Tibial artery (tissue), 4 donors: ENCODE measurements at places on chromosomes 5 and 9.

- no peak overlapping the region for H3K4me3 ChIP-seq
- no peak overlapping the region for H3K27ac ChIP-seq
- H3K27me3 ChIP-seq = no peaks in the 10 kb centered on the region
- peaks cover 22% of the 10 kb centered on the region for H3K4me1 ChIP-seq
- DNase-seq = no peak
Observed at GRCh38 chr5:108193021-108193795, 188.7 kb downstream of the FBXL17 start.

DNA sequence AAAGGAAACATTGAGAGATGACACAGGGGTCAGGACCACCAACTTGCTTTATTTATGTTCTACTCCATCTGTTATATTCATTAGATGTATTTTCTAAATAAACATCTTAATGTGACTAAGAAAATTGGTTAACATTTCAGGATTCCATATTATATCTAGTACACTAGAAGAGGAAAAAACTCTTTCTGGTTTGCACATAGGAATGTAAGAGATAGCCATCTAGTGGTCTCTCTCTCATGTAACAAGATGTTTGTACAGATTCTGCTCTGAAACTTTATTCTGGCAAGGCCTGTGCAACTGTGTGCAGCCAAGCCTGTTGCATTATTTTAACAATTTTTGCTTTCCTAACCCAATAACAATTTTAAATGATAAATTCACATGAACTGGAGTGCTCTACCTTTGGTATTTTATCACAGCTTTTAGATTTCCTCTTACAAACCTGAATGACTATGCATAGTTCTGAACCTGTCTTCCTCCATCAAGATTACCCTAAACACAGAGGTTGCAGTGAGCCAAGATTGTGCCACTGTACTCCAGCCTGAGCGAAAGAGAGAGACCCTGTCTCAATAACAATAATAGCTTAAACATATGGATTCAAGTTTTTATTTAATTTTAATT, 148.2 kb downstream of the GIN1 start:
- H3K4me1 ChIP-seq = peaks cover 13% of the 10 kb centered on the region
- H3K4me3 ChIP-seq = no peak overlapping the region
- H3K27ac ChIP-seq = no peak overlapping the region

DNA sequence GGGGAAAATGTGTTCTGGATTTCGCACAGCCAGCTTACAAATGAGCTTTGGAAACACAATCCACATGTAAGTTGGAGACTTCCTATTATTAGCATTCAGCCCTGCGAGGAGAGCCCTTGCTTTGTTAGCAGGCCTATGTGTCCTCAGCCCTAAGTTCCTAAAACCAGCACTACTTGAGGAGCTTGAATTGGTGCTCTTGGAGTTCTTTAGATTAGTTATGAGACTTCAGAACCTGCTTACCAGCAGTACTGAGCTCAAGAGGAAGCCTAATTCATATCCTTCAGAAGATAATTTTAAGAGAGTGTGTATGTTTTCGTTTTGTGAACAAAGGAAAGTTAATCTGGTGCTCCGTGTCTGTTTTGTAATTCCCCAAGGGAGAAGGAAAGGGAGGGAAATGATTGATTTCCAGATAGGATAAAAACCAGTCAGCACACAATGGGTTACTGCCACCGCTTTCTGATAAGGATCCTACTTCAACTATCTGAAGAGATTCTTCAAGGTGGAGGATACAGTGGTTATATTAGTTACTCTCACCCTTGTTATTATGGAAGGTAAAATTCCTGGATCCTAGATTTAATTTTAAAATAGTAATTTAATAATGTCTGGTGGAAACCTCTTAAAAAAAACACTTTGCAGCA, 35.2 kb downstream of the PIK3R1 start:
- no peaks in the 10 kb centered on the region for H3K27me3 ChIP-seq
- no peak for DNase-seq
- no peak overlapping the region for H3K4me3 ChIP-seq
- no peaks in the 10 kb centered on the region for H3K4me1 ChIP-seq
- no peaks in the 10 kb centered on the region for H3K36me3 ChIP-seq
- H3K27ac ChIP-seq = peak overlapping the region; percentile 69

DNA sequence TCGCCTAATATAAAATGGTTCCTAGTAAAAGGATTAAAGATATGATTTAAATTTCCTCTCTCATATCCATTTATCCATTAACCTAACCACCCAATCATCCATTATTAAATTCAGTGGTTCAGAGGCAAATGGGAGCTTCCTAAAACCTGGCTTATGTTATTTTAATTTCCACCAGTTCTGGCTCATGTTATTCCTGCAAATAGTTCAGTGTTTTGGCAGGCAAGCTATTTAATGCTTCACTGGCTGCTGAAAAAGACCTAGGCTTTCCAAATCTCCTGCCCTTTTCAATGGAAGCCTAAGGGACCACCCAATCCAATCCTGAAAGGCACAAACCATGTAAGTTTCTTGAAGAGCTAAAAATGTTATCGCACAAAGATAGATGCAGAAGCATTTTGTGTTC, 52.3 kb downstream of the POC5 start:
- H3K27me3 ChIP-seq = no peaks in the 10 kb centered on the region
- H3K36me3 ChIP-seq = no peaks in the 10 kb centered on the region
- no peak overlapping the region for H3K27ac ChIP-seq
- no peaks in the 10 kb centered on the region for H3K4me1 ChIP-seq
- no peak overlapping the region for H3K4me3 ChIP-seq

DNA sequence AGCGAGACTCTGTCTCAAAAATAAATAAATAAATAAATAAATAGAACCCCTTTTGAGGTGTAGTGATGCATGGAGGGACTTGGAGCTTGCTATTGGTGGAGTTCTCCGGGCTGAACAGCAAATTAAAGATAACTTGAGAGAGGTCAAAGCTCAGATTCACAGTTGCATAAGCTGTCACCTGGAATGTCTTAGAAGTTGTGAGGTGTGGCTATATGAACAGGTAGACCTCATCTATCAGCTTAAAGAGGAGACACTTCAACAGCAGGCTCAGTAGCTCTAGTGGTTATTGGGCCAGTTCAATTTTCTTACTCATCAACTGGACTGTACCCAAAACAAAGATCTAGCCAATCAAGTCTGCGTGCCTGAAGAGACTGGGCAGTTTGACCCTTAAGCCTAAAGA, 11.7 kb upstream of the STING1 start:
- H3K4me1 ChIP-seq = peaks cover 5% of the 10 kb centered on the region
- no peaks in the 10 kb centered on the region for H3K36me3 ChIP-seq
- no peaks in the 10 kb centered on the region for H3K27me3 ChIP-seq
- H3K27ac ChIP-seq = no peak overlapping the region

- DNase-seq = no peak
- H3K4me1 ChIP-seq = peaks cover 24% of the 10 kb centered on the region
- H3K36me3 ChIP-seq = no peaks in the 10 kb centered on the region
- H3K27me3 ChIP-seq = peaks cover 5% of the 10 kb centered on the region
Observed at GRCh38 chr9:134614256-134614655, 27.3 kb upstream of the COL5A1 start.

GRCh38 chr5:127909066-127909465, 174.5 kb upstream of the SLC12A2 start:
- H3K36me3 ChIP-seq = no peaks in the 10 kb centered on the region
- no peak overlapping the region for H3K4me3 ChIP-seq
- H3K27me3 ChIP-seq = no peaks in the 10 kb centered on the region

DNA sequence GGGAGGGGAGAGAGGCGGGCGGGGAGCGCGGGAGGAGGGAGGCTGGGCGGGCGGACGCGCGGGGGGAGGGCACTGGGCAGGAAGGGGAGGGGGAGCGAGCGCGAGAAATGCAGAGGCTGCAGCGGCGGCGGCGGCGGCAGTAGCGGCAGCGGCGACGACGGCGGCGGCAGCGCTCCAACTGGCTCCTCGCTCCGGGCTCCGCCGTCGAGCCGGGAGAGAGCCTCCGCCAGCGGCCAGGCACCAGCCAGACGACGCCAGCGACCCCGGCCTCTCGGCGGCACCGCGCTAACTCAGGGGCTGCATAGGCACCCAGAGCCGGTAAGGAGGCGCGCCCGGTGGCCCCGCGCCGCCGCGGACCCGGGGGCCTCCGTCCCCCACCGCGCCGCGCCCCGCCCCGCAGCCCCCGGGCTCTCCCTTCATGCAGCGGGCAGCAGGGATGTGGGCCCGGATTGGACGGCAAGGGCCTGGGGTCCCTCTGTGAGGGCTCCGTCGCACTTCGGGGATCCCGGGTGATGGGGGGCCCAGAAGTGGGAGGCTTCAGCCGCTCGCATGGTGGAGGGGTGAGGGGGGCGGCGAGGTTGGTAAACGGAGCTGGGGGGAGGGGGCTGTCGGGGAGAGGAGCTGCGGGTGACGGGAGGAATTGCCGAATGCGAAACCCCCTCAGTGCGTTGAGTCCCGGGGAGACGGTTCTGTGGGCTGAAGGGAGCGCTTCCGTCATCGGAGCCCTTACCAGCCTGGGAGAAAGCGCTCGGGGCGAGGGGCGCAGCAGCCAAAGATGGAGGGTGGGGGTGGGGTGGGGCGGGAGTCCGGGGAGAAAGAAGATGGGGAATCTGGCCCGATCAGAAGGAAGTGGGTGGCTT, at the start of gene BASP1:
BASP1 (plus strand) TSS at position 139 of the 860 bp plus-strand sequence. CDS start 57,586 bp downstream, outside the sequence.
- H3K4me3 ChIP-seq = peak within 1 kb of the TSS; percentile 76
- no peaks in the 10 kb centered on the region for H3K36me3 ChIP-seq
- no peaks in the 10 kb centered on the region for H3K4me1 ChIP-seq
- H3K27me3 ChIP-seq = no peaks in the 10 kb centered on the region
- DNase-seq = peak; percentile 69
- peak within 1 kb of the TSS; percentile 84 for H3K27ac ChIP-seq

GRCh38 chr9:99561961-99562565, 259.6 kb upstream of the NR4A3 start:
- H3K36me3 ChIP-seq = no peaks in the 10 kb centered on the region
- H3K27ac ChIP-seq = no peak overlapping the region
- DNase-seq = no peak
- no peaks in the 10 kb centered on the region for H3K27me3 ChIP-seq
- H3K4me1 ChIP-seq = peaks cover 4% of the 10 kb centered on the region

DNA sequence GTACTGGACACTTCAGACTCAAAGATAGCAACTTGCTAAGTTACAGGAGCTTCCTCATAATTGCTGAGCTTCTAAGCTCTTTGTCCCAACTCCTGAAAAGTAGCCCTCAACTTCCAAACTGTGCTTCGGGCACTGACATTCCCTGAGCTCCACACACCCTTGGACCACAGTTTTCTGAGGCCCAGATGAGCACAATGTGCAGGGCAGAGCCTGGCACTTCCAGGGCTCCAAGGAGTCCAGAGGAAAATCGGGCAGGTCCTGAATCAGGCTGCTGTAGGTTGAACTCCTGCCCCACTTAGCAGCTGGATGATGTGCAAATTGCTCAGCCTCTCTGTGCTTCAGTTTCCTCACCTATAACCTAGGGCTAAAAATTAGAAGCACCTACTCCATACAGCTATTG, 54.6 kb upstream of the KCNIP1 start:
- H3K27ac ChIP-seq = no peak overlapping the region
- no peak overlapping the region for H3K4me3 ChIP-seq
- H3K27me3 ChIP-seq = no peaks in the 10 kb centered on the region
- no peak for DNase-seq
- no peaks in the 10 kb centered on the region for H3K4me1 ChIP-seq

DNA sequence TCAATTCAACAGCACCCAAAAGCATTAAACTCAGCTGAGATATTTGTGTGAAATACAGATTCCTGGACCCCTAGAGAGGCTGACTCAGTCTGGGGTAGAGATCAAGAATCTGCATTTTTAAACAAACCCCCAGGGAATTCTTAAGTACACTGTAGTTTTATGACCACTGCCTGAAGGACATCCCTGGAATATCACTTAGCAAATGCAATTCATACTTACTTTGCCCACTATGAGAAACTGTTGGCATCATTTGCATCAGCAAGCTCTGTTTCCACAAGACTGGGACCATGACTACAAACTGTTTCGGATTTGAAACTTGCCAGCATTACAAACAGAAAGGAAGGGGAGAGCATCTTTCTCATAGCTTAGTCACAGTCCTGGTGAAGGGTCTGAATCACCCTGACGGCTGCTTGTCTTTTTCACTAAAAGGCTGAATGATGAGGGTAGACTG, 63.7 kb downstream of the MLLT3 start:
- DNase-seq = no peak
- no peak overlapping the region for H3K4me3 ChIP-seq
- H3K27ac ChIP-seq = no peak overlapping the region

GRCh38 chr9:1200847-1201251, 150.7 kb downstream of the DMRT2 start:
- no peak overlapping the region for H3K27ac ChIP-seq
- no peaks in the 10 kb centered on the region for H3K36me3 ChIP-seq
- H3K4me3 ChIP-seq = no peak overlapping the region
- DNase-seq = no peak
- H3K4me1 ChIP-seq = no peaks in the 10 kb centered on the region

GRCh38 chr5:67434466-67434865, 237.9 kb upstream of the CD180 start:
- H3K4me1 ChIP-seq = no peaks in the 10 kb centered on the region
- no peak overlapping the region for H3K4me3 ChIP-seq
- no peak for DNase-seq
- H3K36me3 ChIP-seq = no peaks in the 10 kb centered on the region
- no peaks in the 10 kb centered on the region for H3K27me3 ChIP-seq
- no peak overlapping the region for H3K27ac ChIP-seq
